ENCODE measurements at places on chromosomes 7 and 10. TPM values are rescaled to one million over a fixed set of nuclear protein-coding genes. Genes with fewer than 3 reads are reported as not detected.

The MORN4 gene
- total RNA-seq: 1.9 TPM

The PTPRN2 gene
- total RNA-seq: 28.0 TPM

The MSMB gene
- not detected for total RNA-seq

The TAS2R60 gene
- total RNA-seq: not detected

The IFIT1B gene
- not detected for total RNA-seq

Measured in mucosa of descending colon (tissue), 3 donors.